Suprapubic skin (tissue), 4 donors: ENCODE measurements at places on chromosomes 6 and 20.

DNA sequence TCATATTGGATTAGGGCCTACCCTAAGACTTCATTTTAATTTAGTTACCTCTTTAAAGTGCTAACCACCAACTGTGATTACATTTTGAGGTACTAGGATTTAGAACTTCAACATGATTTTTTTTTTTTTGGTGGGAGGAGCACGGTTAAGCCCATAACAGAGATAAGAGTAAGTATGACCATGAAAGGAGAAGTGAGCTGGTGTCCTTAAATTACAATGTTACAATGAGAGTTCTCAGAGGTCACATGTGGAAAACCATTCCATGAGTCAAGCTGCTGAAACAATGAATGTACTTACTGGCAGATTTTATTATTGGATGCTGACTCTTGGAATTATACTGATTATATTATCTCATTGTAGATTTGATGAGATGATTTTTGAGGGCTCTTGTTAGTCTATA is 779.3 kb upstream of the CITED2 start:
- DNase-seq: no peak

GRCh38 chr6:70107852-70108629 is 194.8 kb downstream of the COL9A1 start:
- DNase-seq: no peak

DNA sequence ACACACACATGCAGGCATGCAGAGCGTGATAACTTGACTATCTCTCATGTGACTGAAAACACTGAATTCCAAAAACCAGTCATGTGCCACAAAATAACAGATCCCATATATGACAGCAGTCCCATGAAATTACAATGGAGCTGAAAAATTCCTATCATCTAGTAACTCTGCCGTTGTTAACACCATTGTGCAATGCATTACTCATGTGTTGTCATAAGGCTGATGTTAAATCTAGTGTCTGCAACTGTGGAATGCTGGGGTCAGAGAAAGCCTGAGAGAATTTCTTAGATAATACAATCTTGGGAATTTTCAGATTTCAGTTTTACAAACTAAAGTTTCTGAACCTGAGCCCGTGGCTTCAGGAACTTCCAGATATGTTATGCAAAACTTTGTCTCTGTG is 70.2 kb downstream of the LYRM4 start:
- no peak for DNase-seq

GRCh38 chr6:123850555-123850954 is 46.9 kb downstream of the NKAIN2 start:
- DNase-seq: no peak

- no peak for DNase-seq
These were observed 169.4 kb upstream of the JAG1 start for GRCh38 chr20:10843146-10843711.

- no peak for DNase-seq
These were observed 8.2 kb downstream of the DIDO1 start for GRCh38 chr20:62918147-62918546.

DNA sequence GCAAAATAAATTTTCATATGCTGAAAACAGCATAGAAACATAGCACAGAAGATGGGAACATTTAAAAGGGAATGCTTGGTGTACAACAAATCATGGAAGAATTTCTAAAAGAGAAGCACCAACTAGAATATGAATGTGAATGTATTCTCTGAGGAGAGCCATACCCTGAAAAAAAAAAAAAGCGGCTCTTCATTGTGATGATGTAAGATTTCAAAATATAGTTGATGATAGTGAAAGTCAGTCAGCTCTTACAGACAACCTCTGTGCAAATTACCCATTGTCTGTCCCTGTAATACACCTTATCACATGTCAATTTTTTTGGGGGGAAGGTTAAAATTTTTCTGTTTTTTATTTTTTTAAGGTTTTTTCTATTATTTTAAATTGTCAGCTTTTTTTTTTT is 58.6 kb upstream of the PTCHD4 start:
- DNase-seq: no peak

GRCh38 chr6:169841251-169841650 is 89.8 kb downstream of the ERMARD start:
- no peak for DNase-seq

DNA sequence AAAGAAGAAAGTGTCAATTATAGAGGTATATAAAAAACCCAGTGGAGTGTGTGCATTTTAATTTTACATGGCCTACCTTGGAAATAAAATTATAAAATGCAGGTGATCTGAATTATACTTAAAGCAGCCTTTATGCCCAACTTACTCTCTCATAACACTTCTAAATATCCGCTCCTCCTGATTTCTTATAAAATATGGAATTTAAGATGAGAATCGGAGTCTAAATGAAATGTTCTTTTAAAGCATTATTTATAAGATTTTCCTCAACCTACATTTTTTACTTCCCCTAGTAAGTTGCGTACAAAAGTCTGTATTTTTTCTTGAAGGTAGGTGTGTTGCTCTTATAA is 3.5 kb downstream of the CITED2 start:
- DNase-seq: no peak

GRCh38 chr20:57568088-57568896 is 7.4 kb downstream of the PCK1 start:
- no peak for DNase-seq

- no peak for DNase-seq
These were observed 112.7 kb downstream of the SLC35B3 start for GRCh38 chr6:8322659-8323058.

- no peak for DNase-seq
These were observed 748.4 kb upstream of the CHD6 start for GRCh38 chr20:42366626-42367025.

DNA sequence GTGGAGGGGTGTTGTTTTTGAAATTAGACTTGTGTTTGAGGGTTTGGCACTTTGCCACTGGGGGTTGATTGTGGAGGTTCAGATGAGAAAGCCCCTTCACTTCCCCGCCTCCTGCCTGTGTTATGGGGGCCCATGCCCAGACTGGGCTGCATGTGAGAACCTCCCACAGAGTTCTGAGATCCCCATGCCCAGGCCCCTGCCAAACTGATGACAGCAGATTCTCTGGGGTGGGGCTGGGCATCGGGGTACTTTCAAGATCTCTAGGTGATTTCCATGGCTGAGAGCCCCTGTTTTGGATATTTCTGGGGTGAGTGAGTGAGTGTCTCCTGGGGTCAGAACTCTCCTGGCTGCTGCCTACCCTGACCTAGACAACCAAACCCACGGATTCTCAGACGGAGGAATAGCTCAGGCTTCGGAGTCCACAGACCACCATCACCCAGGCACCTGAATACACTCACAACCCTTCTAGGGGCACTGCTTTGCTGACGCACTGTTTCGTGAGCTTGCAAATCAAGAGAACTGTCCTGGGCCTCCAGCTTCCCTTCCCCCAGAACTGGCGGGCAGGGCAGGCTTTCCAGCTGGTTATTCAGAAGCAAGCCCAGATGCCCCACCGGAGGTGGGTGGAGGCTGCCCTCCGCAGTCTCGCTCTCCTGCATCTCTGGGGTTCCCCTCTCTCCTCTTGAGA is 6.3 kb downstream of the BCAS1 start:
- DNase-seq: no peak

GRCh38 chr20:22352019-22352418 is 232.4 kb downstream of the FOXA2 start:
- DNase-seq: no peak

GRCh38 chr6:33620158-33620855 is 815 bp upstream of the ITPR3 start:
- DNase-seq: peak; percentile 68

GRCh38 chr6:14758421-14759081 is 487.3 kb upstream of the JARID2 start:
- no peak for DNase-seq

DNA sequence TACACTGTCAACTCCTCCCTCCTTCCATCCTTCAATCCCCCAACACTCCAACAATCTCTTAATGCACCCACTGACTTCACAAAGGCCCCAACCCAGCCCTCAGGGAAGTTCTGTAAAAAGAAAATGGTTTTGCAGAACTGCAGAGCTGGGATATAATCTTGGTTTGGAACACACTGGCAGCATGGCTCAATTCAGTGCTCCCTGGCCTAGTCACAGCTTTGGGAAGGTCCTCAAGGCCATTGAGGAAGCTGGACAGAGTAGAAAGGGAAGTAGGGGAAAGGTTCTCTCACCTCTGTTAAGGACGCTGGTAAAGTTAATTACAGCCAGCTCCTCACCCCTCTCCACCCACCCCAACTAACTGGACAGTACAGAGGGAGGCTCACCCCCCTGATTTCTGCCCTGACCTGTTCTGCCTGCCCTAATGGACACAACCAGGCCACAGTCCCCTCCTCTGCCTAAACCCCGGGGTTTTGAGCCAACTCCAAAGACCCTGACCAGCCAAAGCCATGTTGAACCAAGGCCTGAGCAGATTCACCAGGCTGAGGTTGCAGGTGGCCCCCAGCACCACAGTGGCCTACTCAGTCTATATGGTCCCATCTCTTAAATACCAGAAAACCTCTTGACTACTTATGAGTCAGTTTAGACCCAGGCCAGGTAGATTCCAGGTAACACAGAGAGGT is 49.2 kb downstream of the MAFB start:
- DNase-seq: peak; percentile 43

- no peak for DNase-seq
These were observed 27.9 kb downstream of the HLA-DMB start for GRCh38 chr6:32912951-32913350.

DNA sequence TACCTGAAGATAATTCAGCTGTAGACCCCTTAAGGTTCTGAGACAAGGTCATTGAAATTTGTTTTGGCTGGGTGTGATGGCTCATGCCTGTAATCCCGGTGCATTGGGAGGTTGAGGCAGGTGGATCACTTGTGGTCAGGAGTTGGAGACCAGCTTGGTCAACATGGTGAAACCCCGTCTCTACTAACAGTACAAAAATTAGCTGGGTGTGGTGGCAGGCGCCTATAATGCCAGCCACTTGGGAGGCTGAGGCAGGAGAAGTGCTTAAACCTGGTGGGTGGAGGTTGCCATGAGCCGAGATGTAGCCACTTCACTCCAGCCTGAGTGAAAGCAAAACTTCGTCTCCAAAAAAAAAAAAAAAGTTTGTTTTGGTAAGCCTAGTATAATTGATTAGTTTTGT is 11.0 kb downstream of the SRSF3 start:
- DNase-seq: no peak

GRCh38 chr6:136483906-136484305 is 66.3 kb downstream of the MAP7 start:
- DNase-seq: no peak

DNA sequence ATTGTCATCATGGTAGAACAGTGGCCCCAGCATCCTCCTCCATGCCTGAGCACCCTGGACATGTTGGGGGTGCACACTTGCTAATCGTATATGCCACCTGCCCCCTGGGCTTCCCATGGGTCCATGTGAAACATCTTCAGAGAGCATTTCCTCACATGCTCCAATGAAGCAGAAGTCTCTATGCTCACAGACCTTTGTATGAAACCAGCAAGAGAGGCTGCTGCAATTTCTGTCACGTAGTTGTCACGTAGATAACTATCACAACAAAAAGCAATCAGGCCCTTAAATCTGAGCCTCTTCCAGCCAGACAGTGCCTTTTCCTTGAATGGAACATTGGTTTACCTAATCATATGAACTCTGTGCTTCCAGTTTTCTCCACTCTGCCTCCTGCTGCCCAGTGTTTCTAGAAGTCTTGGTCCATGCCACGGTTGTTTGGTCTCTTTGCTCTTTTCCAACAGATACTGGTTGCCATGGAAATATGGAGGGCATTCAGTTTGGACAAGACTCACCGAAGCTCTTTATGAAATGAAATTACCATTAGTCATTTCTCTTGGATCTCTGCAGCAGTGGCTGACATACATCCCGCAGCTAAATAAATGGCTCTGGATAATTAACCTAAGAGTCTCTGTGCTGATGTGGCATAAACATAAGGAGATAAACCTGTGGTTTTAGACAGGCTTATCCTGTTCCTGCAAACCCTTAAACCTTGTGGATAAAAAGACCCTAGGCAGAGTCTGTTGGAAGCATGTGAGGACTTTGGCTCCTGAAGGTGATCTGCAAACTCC is 172.8 kb upstream of the SYNDIG1 start:
- no peak for DNase-seq

- no peak for DNase-seq
These were observed 91.4 kb upstream of the RNF217 start for GRCh38 chr6:124870611-124871459.

DNA sequence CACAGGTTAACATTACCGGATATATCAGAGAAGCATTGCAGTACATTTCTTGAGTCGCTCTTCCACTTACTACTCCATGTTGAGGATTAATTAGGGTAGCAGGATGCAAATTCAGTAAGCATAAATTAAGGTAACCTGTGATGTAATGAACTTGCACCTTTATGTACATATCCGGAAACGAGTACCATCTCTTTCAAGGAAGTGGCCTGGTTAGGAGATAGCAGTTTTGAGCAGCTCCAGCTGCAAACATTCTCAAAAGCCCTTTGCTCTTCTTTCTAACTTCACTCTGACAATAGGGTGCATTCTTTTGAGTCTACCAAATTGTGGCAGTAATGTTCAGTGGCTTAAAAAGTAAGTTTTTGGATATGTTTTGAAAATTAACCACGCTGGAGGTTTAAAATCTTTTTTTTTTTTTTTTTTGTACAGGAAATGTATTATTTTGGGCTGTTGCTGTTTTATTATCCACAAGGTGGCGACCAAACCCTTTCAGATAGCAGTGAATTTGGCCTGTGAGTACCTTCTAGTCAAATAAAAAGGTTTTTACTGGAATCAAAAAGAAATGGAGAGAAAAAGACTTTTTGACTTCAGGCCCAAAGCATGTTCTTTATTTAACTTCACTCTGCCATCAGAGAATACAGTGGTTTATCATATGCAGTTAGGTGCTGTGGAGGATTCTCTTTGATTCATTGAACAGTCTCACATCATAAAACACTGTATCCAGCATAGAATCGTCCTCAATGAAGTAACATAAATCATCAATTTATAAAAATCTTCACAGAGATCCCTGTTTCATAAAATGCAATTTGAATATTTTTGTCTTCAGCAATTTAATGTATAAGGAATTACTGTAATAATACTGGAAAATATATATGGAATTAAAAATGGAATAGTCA is 8.9 kb downstream of the FAM217B start:
- DNase-seq: no peak

DNA sequence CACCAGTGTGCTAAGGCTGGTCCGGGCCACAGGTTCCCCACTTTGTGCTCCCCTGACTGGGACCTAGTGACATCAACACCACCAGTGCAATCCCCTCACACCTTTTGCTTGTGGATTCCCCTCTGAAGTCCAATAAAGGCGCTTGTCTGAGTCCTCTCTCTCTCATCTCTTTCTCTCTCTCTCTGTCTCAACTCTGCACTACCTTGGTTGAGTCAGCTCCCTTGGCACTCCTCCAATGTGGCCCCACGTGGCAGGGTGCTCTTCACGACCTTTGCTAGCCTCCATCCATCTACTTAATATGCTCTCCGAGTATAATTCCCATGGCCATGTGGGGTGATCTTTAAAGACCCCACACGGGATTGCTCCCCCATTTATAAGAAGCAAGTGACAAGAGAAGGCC is 385.0 kb downstream of the CD83 start:
- DNase-seq: no peak

- no peak for DNase-seq
These were observed 68.0 kb downstream of the BMP7 start for GRCh38 chr20:57198132-57199072.

GRCh38 chr6:89528866-89529265 is 95.9 kb downstream of the ANKRD6 start:
- DNase-seq: no peak

DNA sequence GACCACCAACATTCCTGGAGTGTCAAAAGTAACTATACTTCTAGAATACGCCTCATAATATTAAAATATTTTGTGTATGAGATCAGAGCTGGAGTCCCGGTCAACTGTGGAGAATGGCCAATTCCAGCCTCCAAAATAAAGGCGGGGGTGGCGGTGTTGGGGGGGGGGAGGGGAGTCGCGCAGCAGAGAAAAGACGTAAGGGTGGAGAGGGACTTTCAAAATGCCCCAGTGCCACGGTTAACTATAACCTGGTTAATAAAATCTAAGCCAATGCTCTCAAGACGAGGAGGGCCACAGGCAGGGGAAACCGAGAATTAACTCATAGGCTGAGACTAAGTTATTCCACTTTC is 1.3 kb downstream of the NUP153 start:
- DNase-seq: no peak
